Breast epithelium (tissue), 4 donors: ENCODE measurements at places on chromosomes 5 and 9.

- DNase-seq: peak; percentile 86
Measured at GRCh38 chr5:34838785-34839714, at the start of gene TTC23L. TTC23L (plus strand) TSS chr5:34839164; CDS start chr5:34840672, 1,508 bp downstream.

DNA sequence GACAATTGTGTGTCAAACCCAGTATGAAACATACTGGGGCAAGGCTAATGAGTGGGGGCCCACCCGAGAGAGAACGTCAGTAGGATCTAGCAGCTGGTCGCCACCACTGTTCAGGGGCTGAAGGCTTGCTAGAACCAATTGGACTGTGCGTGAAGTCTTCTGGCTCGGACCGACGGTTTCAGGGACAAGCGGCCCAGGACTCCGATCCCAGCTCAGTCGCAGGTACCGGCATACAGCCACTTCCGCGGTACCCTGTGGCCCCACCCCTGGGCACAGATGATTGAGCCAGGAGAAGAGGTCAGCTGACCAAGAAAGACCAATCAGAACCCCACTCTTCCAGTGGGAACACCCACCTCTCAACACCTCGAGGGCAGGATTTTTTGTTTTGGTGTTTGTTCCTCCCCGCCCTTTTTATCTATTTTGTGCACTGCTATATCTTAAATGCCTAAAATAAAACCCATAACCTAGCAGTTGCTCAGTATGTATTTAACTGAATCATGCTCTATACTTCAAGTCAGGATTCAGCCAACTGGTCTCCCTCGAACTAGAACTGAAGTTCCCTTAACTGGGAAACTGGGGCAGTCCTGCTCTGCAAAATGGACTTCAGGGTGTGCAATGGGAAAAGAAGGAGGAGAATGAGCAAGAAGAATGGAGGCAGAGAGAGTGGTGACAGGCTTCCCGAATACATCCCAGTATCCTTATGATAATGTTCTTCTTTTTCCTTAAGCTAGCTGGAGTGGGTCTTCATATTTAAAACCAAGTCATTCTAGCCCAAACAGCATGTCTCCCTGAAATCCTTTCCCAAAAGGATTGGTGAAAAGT lies 21.1 kb upstream of the CPEB4 start:
- DNase-seq: no peak

GRCh38 chr5:77946381-77947040 lies 170.4 kb upstream of the TBCA start:
- DNase-seq: no peak

GRCh38 chr9:5042661-5043178 lies 57.6 kb downstream of the JAK2 start:
- DNase-seq: no peak

DNA sequence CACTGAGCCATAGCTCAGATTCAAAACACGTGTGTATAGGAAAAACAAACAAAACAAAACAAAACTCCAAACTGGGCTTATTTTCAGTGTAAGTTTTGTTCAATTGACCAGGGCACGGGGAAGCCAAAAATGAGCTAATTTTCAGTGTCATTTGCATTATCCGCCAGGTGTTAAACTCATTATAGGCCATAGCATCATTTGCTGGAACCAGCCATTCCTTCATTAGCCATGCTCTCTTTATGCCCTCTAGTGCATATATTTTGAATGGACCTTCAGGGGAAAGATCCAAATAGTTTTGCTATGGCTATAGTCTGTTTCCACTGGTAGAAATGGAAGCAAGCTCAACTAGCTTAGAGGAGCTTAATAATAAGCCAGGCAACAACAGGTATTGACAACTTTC lies 1205.2 kb upstream of the DMAC1 start:
- DNase-seq: no peak

DNA sequence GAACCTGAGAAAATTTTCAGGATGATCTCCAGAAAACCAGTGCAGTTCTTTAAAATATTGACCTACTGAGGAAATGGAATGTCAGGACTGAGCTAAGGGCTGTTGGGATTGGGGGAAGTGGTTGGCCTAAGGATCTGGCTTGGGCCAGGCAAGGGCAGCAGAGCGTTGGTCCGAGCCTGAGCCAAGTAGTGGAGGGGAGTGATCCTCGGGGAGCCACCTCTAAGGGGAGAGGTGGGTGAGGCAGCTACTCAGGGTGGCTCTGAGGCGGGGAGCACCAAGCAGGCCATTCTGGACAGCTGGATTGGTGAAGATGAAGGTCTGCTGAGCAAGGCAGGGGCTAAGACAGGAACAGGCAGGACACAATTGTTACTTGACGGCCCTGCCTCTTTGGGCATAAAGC lies 11.5 kb downstream of the CAMK4 start:
- no peak for DNase-seq

GRCh38 chr9:92607773-92608172 lies 62.2 kb downstream of the IPPK start:
- no peak for DNase-seq

- no peak for DNase-seq
Measured at GRCh38 chr9:34272101-34272541, 56.9 kb downstream of the KIF24 start.
